Choroid plexus epithelial cell (primary cell): ENCODE measurements at places on chromosomes 5 and 9.

DNA sequence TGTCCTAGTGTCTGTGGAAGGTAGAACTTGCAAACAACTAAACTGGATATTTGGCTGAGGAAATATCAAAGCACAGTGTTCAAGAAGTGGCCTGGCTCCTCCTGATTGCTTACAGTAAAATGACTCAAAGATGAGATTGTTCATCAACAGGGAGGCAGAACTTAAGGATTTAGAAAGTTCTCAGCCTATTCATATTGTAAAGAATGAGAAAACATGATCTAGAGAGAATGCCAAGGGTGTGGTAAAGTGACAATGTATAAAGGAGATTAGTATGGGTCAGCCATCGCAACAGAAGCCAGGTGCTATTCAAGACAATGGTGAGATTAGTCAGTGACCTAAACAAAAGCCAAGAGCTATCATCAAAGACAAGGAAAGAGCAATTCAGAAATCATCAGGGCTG is 372.3 kb downstream of the SPOCK1 start:
- DNase-seq: no peak

- DNase-seq: no peak
Measured at GRCh38 chr5:156181656-156182055, 145.3 kb upstream of the SGCD start.

DNA sequence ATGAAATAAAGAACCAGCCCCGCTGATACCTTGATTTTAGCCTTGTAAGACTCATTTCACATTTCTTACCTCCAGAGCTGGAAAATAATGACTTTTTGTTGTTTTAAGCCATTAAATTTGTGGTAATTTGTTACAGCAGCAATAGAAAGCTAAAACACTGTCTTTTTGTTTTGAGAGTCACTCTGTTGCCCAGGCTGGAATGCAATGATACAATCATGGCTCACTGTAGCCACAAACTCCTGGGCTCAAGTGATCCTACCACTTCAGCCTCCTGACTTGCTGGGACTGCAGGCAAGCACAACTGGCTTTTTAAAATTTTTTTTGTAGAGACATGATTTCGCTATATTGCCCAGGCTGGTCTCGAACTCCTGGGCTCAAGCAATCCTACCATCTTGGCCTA is 34.7 kb upstream of the MYO10 start:
- DNase-seq: no peak

DNA sequence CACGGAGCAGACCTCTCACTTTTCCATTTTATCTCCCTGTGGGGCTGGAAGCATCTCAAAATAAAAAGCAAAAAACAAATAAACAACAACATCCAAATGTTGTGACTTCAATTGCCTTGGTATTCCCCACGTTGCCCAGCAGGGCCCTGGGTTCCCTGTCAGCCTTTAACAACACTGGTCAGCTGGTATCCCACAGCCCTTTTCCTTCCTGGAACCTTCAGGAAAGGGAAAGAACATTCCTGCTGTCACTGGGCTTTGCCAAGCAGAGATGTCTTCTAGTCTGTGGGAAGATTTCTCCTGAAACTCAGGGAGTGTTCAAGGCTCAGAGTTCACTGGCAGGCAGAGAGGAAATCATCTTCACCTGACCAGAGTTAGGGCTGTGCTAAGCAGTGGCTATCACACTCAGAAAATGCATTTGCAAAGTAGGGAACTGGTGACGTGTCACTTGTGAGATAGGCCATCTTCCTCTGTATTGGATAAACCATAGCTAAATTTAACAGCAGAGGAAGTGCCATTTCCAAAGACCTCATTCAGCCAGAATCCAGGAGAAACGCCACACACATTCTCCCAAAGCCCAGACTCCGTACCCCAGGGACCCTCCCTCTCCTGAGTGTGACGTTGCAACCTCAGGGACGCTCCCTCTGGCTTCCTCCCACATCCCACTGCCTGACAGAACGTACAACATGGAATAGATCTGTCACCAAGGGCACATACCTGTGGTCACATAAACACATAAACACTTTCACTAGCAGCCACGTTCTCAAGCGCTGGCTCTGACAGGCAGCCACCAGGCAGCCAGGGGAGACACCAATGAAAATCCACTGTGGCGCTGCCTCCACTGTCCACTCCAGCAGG is 274.0 kb upstream of the DAPK1 start:
- peak; percentile 62 for DNase-seq

- no peak for DNase-seq
Measured at GRCh38 chr5:40614466-40614865, 65.2 kb upstream of the PTGER4 start.
